ENCODE measurements at places on chromosomes 12 and 14.

GRCh38 chr12:31568498-31568897, 22.4 kb downstream of the DENND5B start:
- DNase-seq: no peak

DNA sequence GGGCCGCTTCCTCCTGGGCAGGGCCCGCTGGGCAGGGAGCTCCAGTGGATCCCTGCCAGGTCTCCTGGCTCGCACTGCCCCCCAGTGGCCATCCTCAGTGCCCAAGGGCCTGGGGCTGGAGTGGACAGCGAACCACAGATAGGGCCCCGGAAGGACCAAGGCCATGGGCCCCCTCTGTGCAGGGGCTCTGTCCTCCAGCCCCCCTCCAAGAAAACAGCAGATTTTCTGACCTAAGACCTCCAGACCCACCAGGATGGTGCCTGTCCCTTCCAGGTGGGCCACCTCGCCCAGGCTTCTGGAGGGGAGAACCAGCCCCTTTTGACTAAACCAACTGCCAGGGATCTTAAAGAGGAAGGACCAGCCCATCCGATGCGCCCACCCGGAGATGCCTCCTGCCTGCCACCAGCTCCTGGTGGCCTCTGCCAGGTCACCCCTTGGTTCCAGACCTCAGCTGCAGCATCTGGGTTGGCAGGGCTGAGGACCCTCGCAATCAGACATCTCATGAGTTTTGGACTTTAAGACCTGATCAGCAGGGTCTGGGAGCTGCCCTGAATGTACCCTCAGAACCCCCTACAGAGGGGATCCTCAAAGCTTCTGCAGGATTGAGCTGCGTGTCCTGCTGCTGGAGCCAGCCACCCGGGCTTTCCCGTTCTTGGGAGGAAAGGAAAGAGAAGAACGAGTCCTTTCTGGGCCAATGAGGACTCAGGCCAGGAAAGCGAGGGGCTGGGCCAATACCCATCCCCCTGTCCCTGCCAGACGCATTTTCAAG, 325.8 kb upstream of the DIO3 start:
- DNase-seq: peak; percentile 65

DNA sequence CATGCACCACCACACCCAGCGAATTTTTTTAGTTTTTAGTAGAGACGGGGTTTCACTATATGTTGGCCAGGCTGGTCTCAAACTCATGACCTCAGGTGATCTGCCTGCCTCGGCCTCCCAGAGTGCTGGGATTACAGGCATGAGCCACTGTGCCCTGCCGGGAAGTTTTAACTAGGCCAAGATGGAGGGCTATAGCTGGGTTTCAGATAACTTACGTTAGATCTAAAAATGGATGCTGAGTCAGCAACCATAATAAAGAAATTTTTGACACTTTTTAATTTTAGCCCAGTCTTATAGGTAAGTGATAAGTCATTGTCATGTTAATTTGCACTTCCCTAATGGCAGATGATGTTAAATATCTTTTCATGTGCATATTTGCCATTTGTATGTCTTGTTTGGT, 14.4 kb downstream of the ZDHHC17 start:
- DNase-seq: no peak

DNA sequence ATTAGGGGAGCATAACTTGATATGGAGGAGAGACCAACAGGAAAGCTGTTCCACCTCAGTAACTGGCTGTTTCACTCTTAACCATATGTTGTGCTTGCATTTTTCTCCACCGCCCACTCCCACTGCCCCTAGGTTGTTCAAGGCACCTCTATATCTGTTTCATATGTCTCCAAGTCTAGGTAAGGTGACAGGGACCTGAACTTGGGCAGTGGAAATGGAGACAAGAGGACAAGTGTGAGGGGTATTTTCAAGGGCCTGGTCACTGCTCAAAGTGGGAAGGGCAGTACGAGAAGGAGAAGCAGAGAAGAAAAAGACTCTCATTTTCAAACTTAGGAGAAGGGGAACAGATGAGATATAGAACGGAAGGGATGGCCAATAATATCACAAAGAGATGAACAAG, 3.1 kb downstream of the SLC38A1 start:
- DNase-seq: no peak

DNA sequence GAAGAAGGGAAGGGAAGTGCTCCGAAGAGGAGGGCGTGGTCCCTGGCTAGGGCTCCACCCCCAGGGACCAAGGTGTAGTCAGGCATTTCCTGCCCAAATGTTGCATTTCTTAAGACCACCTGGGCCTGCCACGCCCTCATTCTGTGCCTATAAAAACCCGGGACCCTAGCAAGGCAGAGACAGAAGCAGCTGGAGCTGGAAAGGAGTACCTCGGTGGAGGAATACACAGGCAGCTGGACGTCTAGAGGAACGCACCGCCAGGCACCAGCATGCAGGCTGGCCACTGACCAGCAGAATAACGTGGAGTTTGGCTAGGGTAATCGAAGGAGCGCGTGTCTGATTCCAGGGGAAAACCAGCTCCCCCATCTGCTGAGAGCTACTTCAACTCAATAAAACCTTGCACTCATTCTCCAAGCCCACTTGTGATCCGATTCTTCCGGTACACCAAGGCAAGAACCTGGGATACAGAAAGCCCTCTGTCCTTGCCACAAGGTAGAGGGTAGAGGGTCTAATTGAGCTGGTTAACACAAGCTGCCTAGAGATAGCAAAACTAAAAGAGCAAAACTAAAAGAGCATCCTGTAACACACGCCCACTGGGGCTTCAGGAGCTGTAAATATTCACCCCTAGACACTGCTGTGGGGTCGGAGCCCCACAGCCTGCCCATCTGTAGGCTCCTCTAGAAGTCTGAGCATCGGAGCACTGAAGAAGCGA, 21.0 kb downstream of the CFL2 start:
- DNase-seq: no peak

DNA sequence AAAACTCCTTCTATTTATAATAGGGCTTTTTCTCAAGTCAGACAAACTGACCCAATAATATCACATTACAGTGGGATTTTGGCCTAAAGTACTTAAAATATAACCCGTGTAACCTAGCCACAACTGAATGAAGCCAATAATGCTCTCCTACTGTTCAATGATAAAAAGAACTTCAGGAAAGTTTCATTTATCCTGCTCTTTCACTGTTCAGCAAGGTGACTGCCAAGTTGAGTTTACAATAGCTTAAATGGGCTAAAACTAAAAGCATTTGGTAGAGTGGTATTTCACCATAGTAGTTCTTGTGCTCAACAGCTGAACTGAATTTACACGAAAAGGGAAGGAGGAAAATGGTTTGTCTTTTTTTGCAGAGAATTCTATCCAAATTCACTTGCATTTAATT, 49.8 kb downstream of the CNTN1 start:
- no peak for DNase-seq

- no peak for DNase-seq
Observed at GRCh38 chr12:68435816-68436215, 103.7 kb upstream of the MDM1 start.

DNA sequence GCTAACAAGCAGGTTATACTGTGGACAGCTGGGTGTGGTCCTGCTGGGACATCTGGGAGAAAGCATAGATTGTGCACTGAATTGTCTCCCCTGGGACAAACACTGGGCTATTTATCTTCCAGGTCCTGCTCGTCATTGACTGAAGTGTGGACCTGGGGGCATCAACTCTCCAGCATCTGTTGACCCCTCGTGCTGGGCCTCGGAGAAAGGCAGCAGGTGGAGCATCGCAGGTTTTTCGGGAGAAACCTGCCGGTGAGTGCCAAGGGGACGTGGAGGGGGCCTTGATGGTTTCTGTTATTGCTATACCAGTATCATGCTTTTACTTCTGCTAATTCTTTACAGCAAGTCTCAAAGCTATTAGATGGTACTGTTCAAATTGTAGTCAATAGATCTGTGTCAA, 81.3 kb downstream of the CPSF2 start:
- no peak for DNase-seq

GRCh38 chr14:23114120-23114458, 5.0 kb downstream of the CEBPE start:
- no peak for DNase-seq

- DNase-seq: no peak
Observed at GRCh38 chr14:103501921-103502669, 20.5 kb downstream of the CKB start.

GRCh38 chr12:32868885-32869284, 27.7 kb downstream of the PKP2 start:
- no peak for DNase-seq

DNA sequence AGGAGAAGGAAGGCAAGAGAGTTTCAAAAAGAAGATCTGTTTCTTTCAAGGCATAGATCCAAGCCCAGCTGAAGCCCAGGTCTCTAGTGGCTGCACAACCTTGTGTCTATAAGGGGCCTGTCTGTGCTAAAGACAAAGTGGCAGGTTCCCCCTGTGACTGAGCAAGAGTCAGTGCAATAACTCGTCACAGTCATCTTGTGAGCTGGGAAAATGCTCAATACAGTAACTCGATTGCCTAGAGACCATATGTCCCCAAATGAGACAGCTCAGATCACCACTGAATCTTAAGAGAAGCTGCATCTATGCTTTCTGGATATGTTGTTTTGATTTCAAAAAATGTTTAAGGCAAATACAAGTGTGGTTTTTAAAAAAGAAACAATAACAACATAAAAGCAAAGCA, 24.2 kb downstream of the ST8SIA1 start:
- DNase-seq: no peak

DNA sequence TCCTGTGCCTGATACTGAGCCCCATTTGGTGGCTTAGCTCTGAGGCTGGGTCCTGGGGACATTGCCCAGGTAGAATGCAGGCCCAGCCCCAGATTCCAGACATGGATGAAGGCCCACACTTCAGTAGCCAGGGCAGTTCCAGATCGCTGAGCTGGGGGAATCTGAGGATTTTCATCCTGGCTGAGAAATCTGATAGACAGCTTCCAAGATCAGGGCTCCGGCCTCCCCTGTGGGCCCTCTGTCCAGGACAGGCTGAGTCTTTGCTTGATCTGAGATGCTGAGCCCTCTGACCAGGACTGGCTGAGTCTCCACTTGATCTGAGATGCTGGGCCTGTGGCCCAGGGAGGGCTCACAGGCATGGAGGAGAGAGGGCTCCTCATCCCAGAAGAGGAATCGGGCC, 3.3 kb upstream of the RASAL1 start:
- DNase-seq: no peak
